Renal pelvis (tissue), 12 donors: ENCODE measurements at places on chromosomes 16 and 17. TPM values are rescaled to one million over a fixed set of nuclear protein-coding genes. Genes with fewer than 3 reads are reported as not detected.

CCDC144A gene
- 0.79 TPM for polyA plus RNA-seq

QPRT gene
- 173 TPM for polyA plus RNA-seq

GRCh38 chr17:42311240-42312034 lies 23.1 kb downstream of the STAT5A start:
- peak; percentile 87 for DNase-seq

- DNase-seq, result no peak
Observed at GRCh38 chr17:45123930-45124796, 8.2 kb downstream of the PLCD3 start.

GRCh38 chr16:69852815-69853214 lies 90.7 kb downstream of the WWP2 start:
- no peak for DNase-seq

DNA sequence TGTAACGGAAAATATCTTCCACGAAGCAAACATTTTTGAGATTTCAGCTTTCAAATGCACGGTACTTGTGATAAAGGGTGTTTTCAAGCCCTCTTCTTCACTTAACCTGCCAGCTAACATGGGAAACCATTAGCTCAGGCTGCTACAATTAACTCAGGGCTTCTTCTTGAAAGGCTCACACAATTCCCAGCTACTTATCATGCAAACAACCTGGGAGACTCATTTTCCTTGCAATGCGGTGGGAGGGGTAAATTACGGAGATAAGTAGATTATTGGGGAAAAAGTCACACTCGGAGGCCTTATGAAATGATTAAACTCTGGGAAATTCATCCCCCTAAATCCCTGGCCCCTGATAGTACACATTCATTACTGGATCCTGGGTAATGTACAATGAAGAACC lies 266.4 kb downstream of the STX8 start:
- DNase-seq, result no peak

- peak; percentile 87 for DNase-seq
Observed at GRCh38 chr16:84599521-84600202, 18.2 kb downstream of the COTL1 start.
